Ovary (tissue), 10 donors: ENCODE measurements at places on chromosomes 5 and 9. TPM values are rescaled to one million over a fixed set of nuclear protein-coding genes. Genes with fewer than 3 reads are reported as not detected.

DNA sequence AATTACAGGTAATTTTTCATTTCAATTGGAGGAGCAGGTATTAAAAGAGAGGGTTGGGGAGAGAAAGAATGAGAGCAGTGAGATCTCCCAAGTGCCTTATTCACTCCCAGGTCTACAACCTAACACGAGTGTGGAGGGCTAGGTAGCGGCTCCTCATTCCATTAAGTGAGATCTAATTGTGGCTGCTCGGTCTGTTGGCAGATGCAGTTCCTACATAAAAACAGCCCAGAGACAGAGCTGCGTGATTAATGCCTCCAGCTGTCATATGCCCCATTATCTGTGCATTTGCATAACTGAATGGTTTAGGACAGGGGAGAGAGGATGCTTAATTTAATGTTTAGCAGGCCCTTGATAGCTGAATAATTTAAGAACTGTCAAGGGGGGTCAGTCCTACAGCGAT lies 100.5 kb downstream of the PSAT1 start:
- DNase-seq = no peak

GRCh38 chr5:138177941-138178515 lies 402 bp downstream of the BRD8 start:
- no peak for DNase-seq

DNA sequence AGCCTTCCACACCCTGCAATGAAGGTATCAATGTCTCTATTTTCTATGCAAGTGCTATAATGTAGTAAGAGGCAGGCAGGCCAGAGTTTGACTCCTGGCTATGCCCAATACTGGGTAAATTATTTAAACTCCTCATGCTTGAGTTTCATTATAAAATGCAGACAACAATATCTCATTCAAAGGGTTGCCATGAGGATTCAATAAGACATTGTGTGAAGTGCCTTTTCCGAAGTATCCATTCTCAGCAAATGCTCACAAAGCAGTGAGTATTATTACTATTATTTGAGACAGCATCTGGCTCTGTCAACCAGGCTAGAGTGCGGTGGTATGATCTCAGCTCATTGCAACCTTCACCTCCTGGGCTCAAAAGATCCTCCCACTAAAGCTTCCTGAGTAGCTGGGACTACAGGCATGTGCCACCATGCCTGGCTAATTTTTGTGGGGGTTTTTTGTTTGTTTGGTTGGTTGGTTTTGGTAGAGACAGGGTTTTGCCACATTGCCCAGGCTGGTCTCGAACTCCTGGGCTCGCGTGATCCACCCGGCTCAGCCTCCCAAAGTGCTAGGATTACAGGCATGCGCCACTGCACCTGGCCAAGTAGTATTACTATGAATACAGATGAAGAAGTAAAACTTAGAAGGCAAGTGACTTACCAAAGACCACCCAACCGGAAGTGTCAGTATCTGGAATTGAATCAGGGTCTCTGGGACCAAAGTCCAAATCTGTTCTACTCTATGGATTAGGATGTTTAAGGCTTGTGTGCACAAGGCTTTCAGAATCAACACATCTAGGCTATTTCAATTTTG lies 18.8 kb downstream of the ADAM19 start:
- DNase-seq = no peak

DNA sequence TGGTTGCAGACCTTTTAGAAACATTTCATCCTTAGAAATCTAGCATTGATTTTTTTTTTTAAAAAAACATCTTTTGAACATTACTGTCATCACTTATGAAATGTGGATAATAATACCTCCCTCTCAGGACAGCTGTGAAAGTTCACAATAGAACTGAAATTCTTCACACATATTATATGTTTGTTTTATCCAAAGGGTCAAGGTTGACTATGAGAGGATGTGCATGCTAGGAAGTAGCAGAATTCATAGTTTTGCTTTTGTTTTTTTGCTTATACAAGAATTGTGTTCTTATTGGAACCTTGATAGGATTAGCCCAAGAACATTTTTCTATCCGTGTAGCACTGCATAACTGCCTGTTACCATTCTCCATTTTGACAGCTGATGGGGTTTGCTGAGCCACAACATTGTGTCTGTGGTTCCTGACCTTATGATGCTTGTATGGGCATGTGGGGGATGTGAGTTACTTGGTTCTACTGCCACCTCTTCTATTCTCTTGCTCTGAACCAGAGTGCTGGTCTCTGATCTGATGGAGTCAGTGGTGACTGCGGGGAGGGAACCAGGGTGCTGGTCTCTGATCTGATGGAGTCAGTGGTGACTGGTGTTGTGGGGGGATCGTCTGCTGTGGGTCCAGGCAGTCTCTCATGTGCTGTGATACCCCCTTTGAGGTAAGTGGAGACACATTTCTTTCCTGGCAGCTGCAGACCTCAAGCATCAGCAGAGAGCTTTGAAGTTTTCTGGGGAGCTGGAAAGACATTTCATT lies 27.1 kb upstream of the ACTBL2 start:
- no peak for DNase-seq

Gene CDH18
- total RNA-seq = not detected

DNA sequence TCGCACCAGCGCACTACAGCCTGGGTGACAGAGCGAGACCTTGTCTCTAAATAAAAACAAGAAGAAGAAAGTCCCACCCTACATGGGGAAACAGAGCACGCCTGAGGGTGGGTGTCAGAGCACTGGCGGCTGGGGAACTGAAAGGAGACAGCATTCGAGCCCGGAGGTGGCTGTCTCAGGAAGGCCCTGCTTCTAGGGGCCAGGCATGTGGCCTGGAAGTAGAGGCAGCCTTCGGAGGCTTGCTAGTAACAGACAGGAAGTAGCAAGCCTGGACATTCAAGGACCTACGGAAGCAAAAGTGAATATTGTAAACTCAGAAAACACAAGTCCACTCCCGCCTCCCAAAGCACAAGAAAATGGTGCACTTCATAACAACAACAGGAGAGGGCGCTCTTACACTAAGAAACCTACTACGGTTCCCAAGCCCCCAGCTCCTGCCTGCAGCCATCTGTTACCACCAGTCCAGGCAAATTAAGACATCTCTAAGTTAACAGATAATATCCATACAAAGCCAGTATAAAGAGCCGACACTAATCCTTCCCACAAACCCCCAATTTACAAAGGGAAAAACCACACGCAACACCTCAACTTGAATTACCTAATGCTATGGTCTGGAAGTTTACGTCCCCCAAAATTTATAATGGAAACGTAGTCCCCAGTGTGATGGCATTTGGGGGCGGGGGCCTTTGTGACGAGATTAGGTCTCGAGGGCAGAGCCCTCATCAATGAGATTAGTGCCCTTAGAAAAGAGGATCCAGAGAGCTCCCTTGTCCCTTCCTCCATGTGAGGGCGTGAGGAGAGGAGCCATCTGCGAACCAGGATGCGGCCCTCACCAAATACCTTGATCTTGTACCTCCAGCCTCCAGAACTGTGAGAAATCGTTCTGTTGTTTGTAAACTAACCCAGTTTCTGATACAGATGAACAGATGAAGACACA lies 7.7 kb downstream of the RASGEF1C start:
- DNase-seq = no peak

DNA sequence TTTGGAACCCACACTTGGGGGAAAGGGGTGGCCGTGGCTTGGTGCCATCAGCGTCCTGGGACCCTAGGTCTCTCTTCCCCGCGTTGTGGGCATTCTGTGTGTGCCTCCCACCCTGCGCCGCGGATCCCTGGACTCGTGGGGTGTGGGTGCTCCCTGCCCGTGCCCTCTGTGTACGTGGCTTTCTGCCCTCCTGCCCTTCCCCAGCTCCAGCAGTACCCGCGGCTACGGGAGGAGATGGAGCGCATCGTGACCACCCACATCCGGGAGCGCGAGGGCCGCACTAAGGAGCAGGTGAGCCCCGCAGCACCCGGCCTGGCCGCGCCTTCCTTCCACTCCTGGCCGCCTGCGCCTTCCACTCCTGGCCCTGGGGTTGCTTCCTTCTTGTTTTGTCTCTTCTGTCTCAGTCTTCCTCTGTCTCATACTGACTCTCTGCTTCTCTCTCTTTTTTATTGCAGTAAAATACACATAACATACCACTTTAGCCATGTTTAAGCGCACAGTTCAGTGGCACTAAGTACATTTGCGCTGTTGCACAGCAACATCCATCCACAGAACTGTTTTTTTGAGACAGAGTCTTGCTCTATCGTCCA lies 30.7 kb downstream of the DNM1 start:
- DNase-seq = no peak

DNA sequence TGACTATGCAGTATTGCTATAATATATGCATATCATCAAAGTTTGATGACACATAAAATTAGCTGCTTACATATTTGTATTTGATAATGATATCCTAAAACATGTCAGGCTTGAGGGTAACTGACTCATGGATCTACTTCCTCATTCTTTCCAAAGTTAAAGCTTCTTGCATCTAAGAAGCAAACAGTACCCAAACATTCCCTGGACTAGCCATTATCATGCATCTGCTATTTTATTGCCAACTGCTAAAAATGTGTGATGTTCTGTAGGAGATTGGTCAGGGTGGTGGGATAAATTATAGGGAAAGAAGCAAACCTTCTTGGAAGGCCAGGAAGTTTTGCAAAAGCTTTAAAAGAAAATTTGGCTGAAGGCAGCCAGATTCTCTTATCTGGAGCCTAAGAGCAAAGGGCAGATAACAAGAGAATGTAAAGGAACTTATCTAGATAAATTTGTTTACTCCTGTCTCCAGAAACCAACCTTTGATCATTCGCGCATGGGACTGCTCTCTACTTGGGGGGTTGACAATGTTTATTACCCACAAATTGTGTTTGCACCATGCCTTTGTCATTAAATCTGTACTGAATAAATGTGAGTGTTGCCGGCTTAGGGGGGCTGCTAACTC lies 604.1 kb upstream of the TLE4 start:
- no peak for DNase-seq

DNA sequence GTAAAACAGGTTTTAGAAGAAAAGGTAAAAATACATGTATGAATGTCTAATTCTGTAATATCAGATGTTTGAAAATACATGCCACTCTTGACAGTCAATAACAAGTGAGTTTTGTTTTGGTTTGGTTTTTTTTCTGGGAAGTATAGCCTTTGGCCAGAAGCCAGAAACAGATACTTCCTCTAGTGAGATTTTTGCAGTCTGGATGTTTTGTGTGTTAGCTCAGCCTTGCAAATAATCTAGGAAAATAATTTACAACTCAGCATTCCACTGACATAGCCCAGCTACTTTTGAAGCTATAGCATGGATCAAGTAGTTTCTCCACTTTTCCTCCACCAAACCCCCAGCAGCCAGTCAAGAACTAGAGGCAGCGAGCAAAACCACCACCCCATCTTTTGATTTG lies 56.7 kb downstream of the SLC1A1 start:
- no peak for DNase-seq

DNA sequence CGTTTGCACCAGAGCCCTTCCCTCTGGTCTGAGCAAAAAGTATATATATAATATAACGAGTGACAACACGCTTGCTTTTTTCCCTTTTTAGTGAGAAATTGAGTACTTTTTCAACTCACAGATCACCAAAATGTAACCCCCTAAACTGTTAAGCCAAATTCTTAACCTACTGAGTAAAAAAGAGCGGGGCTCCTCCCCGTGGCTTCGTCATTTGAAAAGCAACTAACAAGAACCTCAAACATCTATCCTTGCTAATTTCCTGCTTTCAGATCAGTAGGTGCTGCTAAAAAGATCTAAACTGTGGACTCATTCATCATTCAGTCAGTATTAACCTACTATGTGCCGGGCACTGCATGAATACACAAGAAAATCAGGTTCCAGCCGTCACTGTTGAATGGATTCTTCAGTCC lies 1.0 kb upstream of the PTBP3 start:
- DNase-seq = peak; percentile 23

Gene MELK
- total RNA-seq = 0.25 TPM

Gene CDH12
- total RNA-seq = not detected

GRCh38 chr9:98656511-98656910 lies 52.2 kb downstream of the GABBR2 start:
- no peak for DNase-seq

- no peak for DNase-seq
Observed at GRCh38 chr5:9445826-9446388, 100.0 kb downstream of the SEMA5A start.

Gene MUSK
- total RNA-seq = not detected

Gene CXXC5
- 10.1 TPM for total RNA-seq

DNA sequence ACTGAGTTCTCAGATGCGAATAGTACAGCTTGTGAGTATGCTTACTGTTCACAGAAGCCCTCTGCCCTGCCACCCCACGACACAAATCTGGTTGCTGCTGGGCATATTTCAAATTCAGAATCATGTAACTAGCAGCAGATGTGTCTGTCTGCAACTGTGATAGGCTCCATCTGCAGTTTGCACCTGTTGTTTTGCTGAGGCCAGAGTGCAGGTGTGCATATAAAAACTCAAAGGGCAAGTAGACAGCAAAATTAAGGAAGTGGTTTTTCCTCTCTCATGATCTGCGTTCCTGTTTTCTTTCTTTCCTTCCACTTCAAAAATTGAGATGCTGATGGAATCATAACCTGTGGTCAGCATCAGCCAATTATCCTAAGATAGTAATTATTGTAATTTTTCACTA lies 1000.5 kb downstream of the PTPRD start:
- DNase-seq = no peak

DNA sequence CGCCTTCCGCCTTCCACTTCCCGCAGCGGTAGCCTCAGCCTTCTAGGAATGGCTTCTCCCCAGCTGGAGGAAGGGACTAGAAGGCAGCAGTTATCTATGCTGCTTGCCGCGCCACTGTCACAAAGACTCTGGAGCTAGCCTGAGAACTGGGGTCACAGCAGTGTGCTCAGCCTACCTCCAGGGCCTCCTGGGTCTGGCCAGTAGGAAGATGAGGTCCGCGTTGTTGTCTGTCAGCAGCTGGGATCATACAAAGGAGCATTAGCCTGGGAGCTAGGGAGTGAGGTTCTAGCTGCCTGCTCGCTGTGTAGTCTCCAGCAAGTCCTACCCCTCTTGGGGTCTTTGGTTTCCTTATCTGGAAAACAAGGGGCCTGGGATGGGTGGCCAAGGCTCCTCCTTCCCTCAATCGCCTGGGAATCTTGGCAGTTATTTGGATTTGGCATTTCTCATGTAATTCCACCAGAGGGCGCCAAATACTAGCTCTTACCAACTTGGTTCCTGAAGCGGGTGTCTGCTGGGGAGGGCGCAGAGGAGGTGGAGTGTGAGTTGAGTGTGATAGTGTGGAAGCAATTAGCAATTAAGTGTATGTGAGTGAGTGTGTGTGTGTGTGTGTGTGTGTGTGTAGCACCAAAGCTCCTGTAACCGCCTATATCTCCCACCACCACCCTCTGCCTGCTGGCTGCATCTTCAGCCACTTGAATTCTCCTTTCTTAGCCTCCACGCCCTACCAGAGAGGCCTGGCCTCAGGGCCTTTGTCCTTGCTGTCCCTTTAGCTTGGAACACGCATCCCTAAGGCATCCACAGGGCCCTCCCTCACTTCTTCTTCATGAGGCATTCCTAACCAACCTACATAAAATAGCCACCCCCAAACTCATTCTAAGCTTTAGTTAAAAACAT lies 97.1 kb downstream of the ENTREP1 start:
- peak; percentile 59 for DNase-seq

GRCh38 chr9:120736881-120737280 lies 22.6 kb upstream of the MEGF9 start:
- no peak for DNase-seq

Gene SPINK6
- not detected for total RNA-seq

Gene TNIP1
- total RNA-seq = 76.3 TPM
